NCI-H446 (cell line): ENCODE measurements at places on chromosomes 4 and X.

DNA sequence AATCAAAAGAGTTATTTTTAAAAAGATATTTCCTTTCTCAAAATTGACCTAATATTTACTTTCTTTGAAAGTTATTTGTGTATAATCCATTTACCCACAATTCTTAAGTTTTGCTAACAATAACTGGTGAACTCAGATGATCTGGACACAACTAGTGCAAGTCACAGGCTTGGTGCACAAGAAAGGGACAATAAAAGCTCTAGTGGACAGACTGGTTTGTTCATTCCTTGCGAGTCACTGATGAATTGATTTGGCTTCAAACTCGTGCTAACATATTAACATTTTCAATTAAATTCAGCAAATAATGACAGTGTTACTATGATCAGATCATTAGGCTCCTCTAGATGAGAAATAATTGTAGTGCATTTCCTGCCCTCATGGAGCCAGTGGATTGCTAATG, 169.2 kb downstream of the BMPR1B start:
- no peak for DNase-seq

DNA sequence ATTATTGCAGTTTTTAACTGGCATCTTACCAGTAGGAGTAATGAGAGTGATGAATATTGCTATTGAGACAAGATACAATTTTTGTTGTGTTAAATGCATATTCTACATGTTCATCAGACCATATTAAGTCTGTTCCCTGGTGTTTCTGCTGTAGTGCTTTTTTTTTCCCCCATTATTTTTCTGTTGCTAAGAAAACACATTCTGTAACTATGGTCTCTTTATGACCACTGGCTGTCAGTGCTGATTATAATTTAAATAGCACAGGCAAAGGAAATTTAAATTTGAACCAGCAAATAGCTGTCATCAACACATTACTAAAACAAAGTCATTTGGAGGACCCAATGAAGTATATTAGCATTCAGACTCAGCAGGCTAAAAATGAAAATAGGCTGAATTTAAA, 98.3 kb upstream of the ANKRD50 start:
- DNase-seq, result no peak

DNA sequence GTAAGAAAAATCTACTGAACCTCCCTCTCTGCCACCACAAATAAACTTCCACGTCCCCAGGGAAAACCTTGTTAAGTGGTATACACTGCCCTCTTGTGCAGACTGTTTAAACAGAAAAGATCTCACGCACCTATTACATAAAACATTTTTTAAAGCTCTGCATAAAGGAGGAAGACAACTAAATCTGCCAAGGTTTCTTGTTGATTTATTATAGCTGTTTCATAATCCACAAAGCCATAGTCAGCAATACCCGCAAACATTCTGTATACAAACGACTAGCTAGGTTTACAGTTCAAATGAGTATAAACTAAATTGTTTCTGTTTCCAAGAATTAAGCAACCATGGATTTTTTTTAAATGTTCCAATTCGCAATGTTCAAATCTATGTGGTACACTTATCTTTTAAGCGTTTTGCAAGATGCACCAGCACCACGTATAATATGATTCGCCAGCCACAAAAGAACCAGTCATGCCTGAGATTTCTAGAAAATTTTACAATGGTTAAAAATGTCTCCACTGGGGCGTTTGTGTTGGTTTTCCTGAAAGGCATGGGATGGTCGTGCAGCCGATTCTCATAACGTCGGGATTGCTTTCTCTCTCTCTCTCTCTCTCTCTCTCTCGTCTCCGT, 164.6 kb downstream of the PRKX start:
- peak; percentile 66 for DNase-seq

DNA sequence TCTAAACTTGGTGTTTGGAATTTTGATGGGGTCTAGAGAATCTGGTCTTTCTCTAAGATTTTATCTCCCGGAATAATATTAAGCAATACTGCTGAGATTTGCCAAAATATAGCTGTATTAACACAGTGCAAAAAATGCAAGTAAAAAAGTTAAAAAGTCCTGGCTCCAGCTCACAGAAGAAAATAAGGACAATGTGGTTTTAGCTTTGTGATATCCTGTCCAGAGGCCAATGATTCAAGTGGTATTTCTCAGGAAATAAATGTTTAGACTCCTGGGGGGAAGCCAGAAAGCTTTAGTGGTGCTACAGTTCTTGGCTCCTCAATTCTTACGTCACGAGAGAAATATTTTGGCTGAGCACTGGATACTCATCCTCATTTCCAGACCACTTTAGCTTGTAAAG, 40.9 kb upstream of the IL13RA2 start:
- DNase-seq, result no peak

- DNase-seq, result no peak
These were observed 48.9 kb downstream of the PCDH7 start for GRCh38 chr4:30769093-30769492.

GRCh38 chr4:123398853-123399626, 2.4 kb downstream of the SPRY1 start:
- DNase-seq, result no peak

DNA sequence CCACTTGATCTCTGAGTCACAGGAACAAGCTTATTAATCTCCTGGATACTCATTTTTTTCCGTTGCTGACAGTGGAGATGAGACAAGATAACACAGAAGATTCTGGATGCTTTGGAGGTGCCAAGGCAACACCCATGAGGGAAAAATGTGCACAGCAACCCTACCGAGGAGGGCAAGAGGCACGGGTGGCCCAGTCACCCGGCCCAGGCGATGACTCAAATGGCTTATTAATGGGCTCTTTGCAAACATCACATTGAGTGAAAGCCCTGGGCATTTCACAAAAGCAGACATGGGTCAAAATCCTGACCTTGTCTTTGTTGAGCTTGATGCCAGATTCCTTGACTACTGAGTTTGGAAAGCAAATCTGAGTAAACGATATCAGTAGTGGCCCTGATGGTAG, 315.1 kb downstream of the STK32B start:
- no peak for DNase-seq

DNA sequence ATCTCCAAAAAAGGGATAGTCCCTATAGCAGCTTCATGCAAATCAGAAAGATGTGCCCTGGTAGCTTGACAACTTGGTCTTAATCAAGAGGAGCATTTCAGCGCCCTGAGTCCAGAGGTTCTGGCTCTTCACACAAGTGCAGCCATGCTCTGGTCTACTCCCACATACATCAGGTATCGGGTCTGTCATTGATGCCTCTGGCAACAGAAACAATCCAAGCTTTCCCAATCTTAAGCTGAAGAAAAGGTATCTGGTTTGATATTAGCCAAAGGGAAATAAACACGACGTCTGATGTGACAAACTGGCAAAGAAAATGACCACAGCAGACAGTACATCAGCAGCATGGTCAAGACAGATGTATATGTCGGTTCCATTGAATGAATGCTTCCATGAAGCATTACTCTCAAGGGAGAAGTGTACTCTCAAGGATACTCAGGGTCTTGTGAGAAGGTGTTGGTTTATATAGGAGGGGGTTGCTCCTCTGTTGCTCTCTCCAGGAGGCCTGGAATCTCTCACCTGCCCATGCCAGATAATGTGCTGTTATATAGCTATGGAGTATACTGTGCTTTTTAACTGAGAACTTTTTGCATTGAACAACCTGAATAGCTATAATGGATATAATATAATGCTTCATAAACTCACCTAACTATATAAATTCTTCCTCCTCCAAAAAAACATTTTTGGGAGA, 879.6 kb upstream of the PCDH10 start:
- no peak for DNase-seq

DNA sequence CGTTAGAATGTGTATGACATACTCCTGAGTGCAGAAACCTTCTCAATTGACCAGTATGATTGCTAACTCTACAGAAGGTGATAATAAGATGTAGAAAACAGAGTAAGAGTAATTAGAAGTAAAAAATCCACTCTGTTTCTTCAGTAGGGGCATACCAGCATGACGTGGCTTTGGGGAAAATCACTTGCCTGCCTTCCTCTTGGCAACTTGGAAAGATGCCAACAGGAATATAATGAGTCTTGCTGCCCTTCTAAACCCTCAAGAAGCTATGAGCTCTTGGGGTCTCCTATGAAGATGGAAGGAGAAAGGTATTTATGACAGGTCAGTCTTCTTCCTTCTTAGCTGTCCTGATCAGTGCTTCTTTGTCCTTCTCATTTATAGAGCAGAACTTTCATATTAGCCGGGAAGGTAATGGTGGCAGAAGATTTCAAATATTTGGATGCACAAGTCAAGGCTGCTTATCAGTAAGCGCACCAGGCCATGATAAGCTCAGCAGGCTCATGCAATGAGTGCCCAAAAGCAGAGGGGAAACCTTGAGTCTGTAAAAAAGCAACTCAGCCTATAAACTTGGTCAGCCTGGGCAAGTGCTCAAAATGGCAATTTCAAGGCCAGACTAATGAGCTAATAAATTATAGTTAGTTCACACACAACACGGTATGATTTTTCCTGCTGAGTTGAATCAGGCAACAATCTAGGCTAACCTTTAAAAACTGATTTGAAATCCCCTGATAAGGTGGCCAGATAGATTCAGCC, 69.7 kb upstream of the PPARGC1A start:
- no peak for DNase-seq

DNA sequence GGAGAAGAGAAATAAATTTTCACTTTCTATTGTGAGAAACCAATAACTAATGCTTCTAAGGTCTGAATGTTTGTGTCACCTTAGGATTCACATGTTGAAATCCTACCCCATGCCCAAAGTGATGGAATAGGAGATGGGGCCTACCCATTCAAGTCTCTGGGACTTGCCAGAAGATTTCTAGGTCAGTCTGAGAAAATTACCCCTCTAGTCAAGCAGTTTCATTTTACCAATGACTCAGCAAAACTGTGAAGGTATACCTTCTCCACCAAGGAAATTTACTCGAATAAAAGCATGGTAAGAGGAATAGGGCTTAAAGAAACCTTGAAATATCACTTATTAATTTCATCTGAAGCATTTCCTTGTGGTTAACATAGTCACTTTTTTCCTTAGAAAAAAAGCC, 23.5 kb upstream of the PAPSS1 start:
- DNase-seq, result no peak

- DNase-seq, result no peak
These were observed 426.5 kb upstream of the FMR1 start for GRCh38 chrX:147485207-147485606.

GRCh38 chr4:38911257-38911656, 43.7 kb downstream of the FAM114A1 start:
- DNase-seq, result no peak

DNA sequence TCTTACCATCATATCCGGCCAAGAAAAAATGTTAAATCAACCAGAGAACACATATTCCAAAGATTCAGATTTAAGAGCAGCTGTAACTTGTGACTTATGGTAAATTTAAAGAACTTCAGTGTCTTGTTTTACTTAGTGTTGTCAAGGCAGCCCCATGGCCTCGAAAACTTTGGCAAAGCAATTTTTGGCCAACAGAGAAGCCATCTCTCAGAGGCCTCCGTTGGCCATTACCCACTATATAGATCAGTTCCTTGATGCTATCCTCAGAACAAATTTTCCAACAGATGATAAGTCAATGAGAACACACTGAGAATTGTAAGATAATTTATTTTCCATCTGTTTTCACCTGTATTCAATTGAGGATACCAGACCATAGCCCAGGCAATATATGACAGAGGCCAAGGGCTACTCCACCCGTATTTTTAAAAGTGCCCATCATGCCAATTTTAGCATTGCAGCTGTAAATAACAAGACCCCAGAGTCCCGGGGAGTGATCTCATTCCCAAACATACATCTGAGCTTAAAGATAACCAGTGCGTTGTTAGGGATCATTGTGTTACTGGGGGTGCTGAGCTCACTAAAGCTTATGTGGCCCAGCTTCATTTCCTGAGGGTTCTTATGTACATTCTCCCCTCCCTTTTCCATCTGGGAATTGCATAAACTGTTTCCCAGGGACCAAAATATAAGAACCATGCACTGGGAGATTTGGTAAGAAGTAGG, 50.0 kb upstream of the PDHA1 start:
- DNase-seq, result no peak
